Cerebellum (tissue), 4 donors: ENCODE measurements at places on chromosomes 2 and 18. TPM values are rescaled to one million over a fixed set of nuclear protein-coding genes. Genes with fewer than 3 reads are reported as not detected.

DNA sequence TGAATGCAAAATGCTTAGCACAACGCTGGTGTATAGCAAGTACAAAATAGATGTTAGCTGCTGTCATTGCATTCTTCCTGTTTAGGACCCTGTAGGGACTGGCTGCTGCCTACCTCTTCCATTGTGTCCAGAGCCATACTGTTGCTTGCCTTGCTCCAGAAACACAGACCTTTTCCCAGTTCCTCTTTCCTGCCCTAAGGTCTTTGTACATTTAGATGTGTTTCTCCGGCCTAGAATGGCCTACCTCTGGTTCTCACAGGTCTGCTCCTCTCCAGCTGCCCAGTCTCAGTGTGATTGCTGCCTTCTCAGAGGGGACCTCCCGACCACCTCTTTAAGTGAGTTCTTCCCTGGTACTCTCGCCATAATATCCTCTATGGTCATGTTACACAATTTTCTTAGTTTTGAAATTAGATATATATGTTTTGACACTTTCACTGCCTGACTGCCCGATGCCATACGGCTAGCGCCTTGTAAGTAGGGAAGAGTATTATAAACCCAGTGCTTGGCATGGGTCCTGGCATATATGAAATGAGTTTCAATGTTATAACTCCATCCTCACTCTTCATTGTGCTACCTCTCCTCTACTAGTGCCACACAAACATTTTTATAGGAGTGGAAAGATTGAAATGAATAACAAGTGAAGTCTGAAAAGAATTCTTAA is 48.3 kb downstream of the RFTN2 start:
- no peak for DNase-seq

Gene NR4A2
- total RNA-seq = 0.45 TPM

DNA sequence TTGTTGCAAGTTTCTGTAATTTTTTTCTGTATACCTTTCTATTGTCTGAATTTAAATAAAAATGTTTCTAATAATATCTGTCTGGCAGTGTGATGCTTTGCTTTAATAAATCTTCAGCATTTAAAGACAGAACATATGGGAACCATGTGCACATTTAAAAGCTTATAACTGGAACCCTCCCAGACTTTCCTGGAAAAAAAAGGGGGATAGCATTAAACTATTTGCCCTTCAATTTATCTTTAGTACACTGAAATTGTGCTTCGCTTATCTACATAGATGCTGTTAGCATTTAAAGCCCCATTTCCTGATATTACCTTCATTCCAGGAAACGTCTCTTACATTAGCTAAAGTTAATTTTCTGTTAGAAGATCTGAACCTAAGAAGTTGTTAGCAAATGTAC is 64.6 kb downstream of the ZC3H6 start:
- no peak for DNase-seq

DNA sequence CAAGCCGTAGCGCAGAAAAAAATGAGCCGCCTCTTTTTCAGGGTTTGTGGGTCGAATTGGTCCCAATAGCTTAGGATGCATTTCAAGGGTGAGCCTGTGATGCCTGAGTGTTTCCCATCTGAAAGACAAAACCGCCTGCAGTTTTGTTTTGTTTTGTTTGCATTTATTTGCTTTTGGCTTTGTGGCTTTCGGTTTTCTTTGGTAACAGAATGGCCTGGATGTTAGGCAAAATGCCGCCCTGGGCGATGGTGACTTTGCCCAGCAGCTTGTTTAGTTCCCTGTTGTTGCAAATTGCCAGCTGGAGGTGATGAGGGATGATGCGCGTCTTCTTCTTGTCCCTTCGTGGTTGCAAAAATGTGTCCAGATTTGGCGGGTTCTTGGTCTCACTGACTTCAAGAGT is 109.4 kb downstream of the LTBP1 start:
- no peak for DNase-seq

Gene MC2R
- not detected for total RNA-seq

Gene TLX2
- not detected for total RNA-seq

Gene CHN1
- total RNA-seq = 37.3 TPM

DNA sequence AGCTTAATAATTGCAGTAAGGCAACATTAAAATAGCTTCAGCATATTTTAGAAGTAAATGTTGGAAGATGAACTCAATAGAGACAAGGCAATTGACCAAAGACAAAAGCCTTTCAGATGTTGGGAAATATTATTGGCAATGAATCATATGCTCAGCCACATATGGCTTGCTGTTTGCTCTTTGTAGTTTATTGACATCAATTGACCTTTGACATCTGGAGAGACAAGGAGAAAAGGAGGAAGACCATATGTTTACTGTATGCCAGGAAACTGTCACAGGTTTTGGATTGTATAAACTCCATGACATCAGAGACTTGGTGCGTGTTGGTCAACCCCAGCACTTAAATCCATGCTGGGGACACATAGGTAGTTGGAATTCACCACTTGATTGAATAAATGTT is 60.6 kb upstream of the SLC16A14 start:
- DNase-seq = no peak

GRCh38 chr2:15942711-15943345 is 2.5 kb downstream of the MYCN start:
- no peak for DNase-seq
